Mucosa of gallbladder (tissue), 1 donor: ENCODE measurements at places on chromosomes 16 and 17.

DNA sequence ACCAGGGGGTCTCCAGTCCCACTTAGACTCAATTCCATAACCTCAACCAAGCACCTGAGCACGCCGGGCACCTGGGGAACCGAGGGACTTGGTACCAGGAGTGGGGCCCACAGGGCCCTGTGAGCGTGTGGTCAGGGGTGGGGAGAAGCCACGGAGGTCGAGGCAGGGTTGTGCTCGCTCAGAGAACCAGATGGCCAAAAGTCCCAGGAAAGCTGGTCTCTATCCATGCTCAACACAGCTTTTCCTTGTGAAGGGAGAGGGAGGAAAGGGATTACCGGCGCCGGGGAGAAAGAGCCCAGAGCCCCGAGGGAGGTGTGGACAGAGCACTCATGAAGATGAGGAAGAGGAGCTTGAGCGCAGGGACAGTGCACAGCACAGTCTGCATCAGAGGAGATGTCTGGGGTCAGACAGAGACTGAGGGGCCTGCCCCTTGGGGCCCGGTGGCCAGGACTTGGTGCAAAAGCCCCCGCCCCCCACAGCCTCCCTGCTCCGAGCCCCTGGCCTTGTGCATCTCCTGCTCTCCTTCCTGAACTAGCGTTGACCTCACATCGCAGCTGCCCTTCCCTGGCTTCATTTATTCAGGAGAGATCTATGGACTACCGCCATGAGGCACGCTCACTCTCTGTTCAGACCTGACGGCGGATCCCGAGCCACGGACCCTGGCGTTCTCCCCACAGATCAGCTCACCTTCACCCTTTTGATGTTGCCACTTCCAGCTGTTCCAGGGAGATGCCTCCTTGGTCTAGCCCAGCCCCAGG lies 355.4 kb upstream of the TNRC6C start:
- no peak for DNase-seq

- DNase-seq = no peak
These were observed 568.9 kb downstream of the WWOX start for GRCh38 chr16:78668393-78668792.

DNA sequence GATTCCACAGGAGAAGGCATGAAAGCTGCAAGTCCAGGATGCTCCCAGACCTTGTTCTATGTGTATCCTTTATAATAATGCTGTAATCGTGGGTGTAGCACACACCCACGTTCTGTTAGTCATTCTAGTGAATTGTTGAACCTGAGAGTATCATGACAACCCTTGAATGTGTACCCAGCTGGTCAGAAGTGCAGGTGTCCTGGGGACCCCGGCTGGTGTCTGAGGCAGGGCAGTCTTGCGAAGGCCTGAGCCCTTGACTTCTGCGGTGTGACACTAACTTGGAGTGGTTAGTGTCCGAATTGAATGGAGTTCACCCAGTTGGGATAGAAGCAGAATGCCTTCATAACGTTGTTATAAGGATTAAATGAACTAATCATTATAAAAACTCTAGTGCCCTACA lies 218.0 kb upstream of the TNRC6C start:
- no peak for DNase-seq

DNA sequence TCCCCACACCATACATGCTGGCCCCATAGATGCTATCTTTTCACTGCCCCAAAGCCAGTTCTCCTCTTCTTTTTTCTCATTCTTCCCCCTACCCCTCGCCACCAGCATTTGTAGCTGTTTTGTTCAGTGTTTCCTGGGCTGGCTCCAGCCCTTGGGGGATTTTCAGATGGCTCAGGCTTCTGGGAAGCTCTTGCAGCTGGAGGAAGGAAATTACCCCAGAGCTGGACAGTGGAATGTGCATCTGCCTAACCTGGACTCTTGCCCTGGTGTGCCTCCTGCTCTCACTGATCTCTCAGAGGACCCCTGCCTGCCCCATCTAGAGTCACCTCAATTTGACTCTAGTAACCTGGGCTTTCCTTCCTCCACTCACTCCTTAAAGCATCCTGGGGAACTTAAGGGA lies 82.8 kb downstream of the MYH13 start:
- no peak for DNase-seq
